Activated CD4-positive, alpha-beta memory T cell treated with anti-CD3 and anti-CD28 coated beads for 36 hours (primary cell): ENCODE measurements at places on chromosomes 4 and X.
A peak's percentile ranks its signal among the peaks of the same experiment; 100 is the strongest.

DNA sequence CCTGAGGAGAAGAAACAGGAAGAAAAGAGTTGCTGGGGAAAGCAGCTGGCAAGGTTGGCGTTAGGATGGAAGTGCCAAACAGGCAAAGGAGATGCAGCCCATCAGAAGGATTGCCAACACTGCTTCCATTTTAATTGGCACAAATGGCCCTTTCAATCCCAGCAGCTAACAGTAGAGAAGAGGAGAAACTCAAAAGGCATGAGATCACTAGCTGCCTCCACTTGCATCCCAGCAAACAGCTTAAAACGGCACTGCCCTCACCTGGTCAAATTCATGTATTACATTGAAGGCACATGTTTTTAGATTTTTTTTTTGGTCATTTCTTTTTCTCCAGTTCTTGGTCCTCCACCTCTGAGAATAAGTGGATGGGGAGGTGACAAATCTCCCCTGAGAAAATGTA lies 14.9 kb upstream of the LOC101059915 start:
- DNase-seq, result peak; percentile 59

GRCh38 chrX:154719132-154719675 lies 31.7 kb downstream of the GAB3 start:
- peak; percentile 68 for DNase-seq

- no peak for DNase-seq
Measured at GRCh38 chr4:175062183-175062592, 144.0 kb downstream of the ADAM29 start.

DNA sequence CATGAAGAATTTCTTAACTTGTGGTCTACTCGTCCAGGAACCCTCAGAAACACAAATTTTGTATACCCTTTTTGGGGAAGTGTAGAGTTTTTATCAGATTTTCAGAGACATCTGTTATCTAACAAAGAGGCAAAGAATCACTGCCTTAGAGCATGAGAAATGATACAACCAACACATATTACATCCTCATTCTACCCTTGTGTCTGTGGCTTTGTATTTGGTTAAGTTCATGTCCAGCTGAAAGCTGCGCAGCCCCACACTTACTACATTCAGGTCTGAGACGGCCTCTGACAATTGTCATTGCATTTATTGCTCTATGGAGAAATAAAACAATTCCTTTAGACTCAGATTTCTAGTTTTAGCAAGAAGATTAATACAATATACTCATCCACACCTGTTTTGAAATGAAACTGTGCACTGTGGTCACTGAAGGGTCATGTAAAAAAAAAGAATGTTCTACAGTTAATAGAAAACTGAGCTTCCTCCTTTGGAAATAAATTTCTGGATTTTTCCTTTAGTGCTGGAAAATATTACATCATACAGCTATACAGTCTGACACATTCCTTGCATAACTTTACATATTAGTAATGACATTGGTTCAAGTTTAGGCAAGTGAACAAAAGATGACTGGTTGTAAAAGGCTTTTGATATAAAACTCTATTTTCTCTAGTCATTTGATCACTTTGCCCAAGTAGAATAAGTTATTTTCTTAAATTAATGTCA lies 39.8 kb downstream of the GLRB start:
- no peak for DNase-seq

GRCh38 chrX:31314921-31315320 lies 243.1 kb upstream of the FTHL17 start:
- no peak for DNase-seq

DNA sequence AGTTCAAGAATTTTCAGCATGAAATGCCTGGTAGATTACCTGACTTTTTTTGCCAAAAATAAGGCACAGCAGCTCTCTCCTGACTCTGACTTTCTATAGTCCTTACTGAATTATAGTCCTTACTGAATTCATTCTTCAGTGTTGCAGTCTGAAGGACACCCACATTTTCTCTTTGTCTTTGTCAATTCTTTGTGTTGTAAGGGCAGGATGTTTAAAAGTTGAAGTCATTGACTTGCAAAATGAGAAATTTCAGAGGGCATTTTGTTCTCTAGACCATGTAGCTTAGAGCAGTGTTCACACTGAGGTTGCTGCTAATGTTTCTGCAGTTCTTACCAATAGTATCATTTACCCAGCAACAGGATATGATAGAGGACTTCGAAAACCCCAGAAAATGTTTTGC lies 168.0 kb downstream of the SOWAHB start:
- no peak for DNase-seq

- no peak for DNase-seq
Measured at GRCh38 chrX:44483965-44484606, 58.6 kb downstream of the FUNDC1 start.

DNA sequence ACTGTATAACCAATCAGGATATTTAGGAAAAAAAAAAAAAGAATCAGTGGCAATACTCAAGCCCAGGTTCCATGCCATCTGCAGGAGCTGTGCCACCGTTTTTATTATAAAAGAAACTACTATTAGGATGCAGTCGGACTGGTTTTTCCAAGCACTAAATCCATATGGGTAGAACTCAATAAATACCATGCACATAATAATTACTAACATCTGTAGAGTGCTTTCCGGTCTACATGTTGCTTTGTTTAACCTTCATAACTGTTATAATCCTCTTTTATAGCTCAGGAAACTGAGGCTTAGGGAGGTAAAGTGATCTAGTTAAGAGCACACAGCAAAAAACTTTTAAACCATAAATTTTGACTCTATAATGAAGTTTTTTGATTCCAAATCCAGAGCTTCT lies 24.0 kb downstream of the ARSJ start:
- DNase-seq, result no peak

GRCh38 chr4:138632856-138633579 lies 382.6 kb upstream of the NOCT start:
- DNase-seq, result no peak

DNA sequence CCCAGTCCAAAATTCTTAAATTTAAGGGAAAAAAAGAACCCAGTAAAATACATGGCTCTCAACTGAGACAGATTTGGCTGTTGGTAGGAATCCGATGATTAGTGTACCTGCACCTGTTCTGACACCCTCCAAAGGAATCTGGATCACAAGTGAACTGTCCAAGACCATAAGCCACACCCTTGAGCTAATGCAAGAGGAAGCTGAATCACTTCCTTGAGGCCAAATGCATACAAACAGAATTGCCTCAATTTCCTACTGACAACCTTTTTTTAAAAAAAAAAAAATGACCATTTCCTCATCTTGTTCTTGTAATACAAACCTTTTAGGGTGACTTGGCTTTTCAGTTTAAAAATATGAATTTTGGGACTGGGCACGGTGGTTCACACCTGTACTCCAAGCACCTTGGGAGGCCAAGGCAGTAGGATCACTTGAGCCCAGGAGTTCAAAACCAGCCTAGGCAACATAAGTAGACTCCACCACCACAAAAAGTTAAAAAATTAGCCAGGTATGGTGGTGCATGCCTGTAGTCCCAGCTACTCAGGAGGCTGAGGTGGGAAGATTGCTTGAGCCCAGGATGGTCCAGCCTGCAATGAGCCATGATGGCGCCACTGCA lies 10.7 kb upstream of the FBXL5 start:
- DNase-seq, result no peak

- no peak for DNase-seq
Measured at GRCh38 chrX:11464380-11464779, 171.2 kb downstream of the AMELX start.

DNA sequence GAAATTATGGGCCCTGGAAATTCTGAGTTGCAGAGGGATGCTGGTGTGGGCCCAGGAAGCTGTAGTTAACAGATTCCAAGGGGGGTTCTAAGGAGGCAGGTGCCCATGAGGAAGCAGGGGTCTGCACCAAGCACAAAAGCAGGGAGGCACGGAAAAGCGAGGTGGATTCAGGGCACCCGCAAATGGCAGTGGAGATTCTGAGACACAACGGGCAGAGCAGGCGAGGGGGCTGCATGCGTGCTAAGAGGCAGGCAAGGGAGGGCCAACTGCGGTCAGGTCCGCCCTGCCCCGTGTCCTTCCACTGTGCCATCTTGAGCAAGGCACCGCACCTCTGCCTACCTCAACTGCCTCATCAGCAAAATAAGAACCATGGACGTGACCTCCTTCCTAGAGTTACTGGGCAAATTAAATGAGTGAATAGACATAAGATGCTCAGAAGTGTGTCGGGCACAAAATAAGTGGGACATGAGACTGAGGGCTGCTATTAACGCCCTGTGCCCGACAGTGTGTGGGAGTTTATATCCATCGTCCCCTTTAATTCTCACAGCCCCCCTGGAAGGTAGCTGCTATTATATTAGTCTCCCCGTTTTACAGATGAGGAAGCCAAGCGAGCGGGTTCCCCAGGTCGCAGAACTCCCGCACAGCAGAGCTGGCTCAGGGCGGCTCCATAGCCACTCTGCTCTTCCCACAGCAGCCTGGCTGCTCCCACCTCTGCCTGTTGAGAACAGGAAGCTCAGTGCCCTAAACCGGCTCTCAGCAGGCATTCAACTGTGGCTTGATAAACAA lies 67.6 kb downstream of the PPP2R2C start:
- DNase-seq, result no peak

GRCh38 chrX:27767387-27767786 lies 40.4 kb upstream of the MAGEB10 start:
- DNase-seq, result no peak

GRCh38 chr4:95563638-95564337 lies 15.0 kb upstream of the UNC5C start:
- no peak for DNase-seq

DNA sequence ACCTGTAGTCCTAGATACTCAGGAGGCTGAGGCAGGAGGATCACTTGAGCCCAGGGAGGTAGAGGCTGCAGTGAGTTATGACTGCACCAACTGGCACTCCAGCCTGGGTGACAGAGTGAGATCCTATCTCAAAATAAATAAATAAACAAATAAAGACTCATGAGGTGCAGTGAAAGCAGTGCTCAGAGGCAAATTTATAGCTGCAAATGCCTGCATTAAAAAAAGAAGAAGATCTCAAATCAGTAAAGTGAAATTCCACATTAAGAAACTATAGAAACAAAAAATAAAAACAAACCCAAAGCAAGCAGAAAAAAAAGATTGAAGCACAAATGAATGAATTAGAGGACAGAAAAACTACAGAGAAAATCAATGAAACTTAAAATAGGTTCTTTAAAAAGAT lies 22.5 kb upstream of the HSD17B13 start:
- DNase-seq, result no peak

DNA sequence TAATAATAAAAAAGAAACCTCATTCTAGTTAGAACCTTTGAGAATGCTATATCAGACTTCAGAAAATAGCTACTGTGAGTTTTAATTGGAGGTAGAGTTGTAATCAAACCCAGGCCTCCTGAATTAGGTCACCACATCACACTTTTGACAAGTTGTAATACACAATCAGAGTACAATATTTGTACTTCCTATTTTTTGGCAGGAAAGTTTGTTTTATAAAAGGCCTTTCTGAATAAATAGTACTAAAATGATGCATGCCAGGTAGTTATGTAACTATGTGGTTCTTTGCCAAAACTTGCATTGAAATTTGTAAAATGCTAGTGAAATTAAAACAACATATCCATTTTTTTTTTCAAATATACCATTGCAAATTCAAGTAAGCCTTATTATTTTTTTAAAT lies 26.8 kb downstream of the ADH7 start:
- no peak for DNase-seq
